Coronary artery (tissue), 2 donors: ENCODE measurements at places on chromosomes 1 and 21.

DNA sequence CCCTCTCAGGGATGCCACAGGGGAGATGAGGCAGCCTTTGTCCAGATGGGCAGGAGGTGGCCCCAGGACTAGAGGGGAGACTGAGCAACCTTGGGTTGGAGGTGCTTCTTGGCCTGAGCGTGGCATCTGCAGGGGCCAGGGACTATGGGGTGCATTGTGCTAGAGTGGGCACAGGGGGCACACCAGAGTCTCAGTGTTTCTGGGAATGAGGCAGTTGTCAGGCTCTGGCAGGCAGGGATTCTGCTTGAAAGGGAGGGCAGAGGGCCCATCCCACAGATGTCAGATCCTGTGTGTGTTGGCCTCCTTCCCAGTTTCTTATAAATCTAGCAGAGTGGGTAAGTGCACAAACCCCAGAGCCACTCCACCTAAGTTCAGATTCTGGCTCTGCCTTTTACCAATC lies 13.7 kb downstream of the LGR6 start:
- no peak for DNase-seq

DNA sequence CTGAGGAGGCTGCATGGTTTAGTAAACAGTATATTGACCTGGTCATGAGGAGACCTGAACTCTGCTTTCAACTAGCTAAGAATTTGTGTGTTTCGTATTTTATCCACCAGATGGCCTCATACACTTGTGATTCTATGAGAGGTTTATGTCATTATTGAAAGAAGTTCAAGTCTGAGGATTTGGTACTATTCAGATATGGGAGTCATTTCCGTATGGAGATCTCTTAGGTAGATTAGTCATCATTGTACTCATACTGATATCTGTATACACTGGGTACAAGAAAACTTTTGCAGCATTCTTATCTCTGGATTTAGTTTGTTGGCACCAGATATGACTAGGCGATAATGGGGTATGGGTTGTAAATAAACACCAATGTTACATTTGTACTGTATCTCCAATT lies 26.6 kb downstream of the ATF6 start:
- no peak for DNase-seq

DNA sequence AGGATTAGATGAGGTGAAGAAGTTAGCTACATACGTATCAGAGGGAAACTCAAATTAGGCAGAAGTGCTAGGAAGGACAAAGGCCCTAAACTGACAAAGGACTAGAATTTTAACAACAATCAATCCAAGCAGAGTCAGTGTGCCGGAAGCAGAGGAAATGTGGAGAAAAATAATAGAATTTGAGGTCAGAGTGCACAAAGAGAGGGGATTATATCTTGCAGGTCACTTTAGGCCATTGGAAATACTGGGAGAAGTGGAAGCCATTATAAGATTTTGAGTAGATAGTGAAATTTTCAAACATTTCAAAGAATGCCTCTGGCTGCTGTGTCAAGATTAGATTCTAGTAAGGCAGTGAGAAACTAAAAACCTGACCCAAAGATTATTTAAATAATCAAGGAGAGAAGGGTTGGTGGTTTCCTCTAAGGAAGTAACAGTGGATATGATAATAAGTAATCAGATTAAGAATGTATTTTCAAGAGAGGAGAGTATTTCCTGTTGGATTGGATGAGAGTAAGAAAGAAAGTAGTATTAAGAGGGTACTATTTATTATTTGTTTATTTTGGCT lies 889.2 kb upstream of the NCAM2 start:
- DNase-seq: no peak

GRCh38 chr1:113488576-113489177 lies 98.4 kb downstream of the MAGI3 start:
- no peak for DNase-seq

- DNase-seq: no peak
Observed at GRCh38 chr21:44657635-44658540, at the start of gene KRTAP12-3. Gene KRTAP12-3, plus strand, starts transcription at chr21:44657932. Its CDS starts 48 bp downstream, at chr21:44657980.

GRCh38 chr1:182611326-182611725 lies 7.1 kb upstream of the RGS16 start:
- no peak for DNase-seq

GRCh38 chr1:225972344-225973152 lies 26.6 kb downstream of the SDE2 start:
- no peak for DNase-seq

DNA sequence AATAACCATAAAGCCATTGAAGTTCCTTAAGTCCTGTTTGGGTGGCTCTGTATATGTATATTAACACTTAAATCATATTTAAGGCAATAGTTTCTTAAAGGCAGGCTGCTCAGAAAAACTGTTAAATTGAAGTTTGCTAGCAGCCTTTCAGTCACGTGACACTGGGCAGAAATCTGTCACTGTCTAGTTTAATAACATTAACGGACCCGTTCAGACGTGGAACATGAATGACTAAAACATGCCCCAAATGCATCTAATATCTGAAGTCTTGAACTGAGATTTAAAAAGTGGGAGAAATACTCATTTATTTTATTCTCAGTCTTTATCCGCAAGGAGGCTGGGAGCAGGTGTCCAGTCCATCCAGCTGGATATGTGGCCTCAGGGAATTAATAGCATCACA lies 3.3 kb upstream of the SPATA1 start:
- no peak for DNase-seq

- no peak for DNase-seq
Observed at GRCh38 chr21:26061437-26061836, 109.1 kb downstream of the APP start.
